ENCODE measurements at places on chromosomes 11 and 22. TPM values are rescaled to one million over a fixed set of nuclear protein-coding genes. Genes with fewer than 3 reads are reported as not detected.

Gene PLA2G6
- total RNA-seq: 55.3 TPM

Gene MOGAT2
- total RNA-seq: 0.23 TPM

Gene C11orf97
- not detected for total RNA-seq

Gene LYVE1
- total RNA-seq: 83.4 TPM

Gene GVQW3
- 5.6 TPM for total RNA-seq

Gene OR52K2
- total RNA-seq: 1.1 TPM

Measured in spleen (tissue), 13 donors.